Brain microvascular endothelial cell (primary cell): ENCODE measurements at places on chromosomes 3 and 15.
A peak's percentile ranks its signal among the peaks of the same experiment; 100 is the strongest.

DNA sequence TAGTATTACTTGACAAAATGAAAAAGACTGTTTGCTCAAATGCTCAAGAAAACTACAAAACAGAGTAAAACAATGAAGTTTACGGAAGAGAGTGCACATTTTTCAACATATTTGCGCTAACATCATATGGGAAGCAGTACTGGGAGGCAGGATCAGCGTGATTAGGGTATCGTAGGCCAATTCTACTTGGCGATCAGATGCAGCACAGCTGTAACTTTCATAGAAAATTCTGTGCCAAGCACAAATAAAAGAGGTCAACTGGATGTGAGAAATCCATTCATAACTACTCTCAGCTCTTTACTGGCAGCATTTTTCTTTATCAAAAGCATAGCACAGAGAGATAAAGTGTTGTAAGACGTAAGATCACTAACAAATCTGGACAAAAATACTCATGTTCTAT is 1196.3 kb upstream of the GBE1 start:
- no peak for DNase-seq

GRCh38 chr3:11567516-11568467 is 75.9 kb downstream of the VGLL4 start:
- DNase-seq = peak; percentile 79

DNA sequence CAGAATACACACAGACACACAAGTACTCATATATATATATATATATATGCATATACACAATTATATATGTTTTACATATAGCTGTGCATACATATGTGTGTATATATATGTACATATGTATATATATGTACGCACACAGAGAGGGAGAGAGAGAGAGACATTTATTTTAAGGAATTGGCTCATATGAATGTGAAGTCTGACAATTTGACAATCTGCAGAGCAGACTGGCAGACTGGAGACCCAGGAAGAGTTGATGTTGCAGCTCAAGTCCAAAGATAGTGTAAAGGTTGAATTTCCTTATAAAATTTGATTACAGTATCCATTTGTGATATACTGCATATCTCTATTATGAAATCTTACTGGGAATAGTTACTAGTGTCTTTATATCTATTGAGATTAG is 1330.3 kb upstream of the CADM2 start:
- DNase-seq = no peak

DNA sequence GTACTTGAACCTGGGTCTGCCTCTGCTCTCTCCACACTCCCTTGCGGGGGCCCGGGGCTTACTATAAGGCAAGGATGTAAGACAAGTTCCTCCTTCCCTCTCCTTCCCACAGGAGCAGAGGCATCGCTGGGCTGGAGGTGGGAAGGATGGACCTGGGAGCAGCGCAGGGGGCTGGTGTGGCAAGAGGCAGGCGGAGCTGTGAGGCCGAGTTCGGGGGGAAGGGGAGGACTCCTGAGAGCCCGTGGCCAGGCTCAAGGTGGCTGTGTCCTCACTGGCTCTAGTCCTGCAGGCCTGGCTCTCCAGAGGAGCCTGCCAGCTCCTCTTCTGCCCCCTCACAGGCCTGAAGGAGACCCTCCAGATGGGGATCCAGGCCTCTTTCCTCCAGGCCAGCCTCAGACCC is 1.0 kb upstream of the NR2E3 start:
- DNase-seq = no peak

DNA sequence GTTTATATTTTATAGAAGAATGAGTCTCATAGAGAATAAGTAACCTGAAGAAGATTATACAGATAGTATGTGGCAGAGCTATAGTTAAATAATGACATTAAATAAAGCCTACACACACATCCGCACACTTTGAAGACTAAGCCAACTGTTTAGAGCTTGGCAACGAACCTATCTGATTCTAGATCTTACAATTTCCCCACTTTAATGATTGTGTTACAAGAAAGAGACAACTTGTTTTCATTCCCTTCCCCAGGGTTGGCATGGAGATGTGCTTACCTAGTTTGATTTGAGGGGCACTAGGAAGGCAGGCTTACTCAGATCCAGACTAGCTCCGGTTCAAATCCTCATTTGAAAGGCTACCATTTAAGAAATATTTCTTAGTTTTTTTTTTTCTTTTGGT is 61.9 kb upstream of the CBLB start:
- no peak for DNase-seq
